Bronchial epithelial cell (primary cell): ENCODE measurements at places on chromosomes 2 and 18. TPM values are rescaled to one million over a fixed set of nuclear protein-coding genes. Genes with fewer than 3 reads are reported as not detected.

Gene FKBP1B
- 16.5 and 30.0 TPM in 2 replicates for total RNA-seq

Gene COL5A2
- 7.4 and 9.3 TPM in 2 replicates for total RNA-seq

DNA sequence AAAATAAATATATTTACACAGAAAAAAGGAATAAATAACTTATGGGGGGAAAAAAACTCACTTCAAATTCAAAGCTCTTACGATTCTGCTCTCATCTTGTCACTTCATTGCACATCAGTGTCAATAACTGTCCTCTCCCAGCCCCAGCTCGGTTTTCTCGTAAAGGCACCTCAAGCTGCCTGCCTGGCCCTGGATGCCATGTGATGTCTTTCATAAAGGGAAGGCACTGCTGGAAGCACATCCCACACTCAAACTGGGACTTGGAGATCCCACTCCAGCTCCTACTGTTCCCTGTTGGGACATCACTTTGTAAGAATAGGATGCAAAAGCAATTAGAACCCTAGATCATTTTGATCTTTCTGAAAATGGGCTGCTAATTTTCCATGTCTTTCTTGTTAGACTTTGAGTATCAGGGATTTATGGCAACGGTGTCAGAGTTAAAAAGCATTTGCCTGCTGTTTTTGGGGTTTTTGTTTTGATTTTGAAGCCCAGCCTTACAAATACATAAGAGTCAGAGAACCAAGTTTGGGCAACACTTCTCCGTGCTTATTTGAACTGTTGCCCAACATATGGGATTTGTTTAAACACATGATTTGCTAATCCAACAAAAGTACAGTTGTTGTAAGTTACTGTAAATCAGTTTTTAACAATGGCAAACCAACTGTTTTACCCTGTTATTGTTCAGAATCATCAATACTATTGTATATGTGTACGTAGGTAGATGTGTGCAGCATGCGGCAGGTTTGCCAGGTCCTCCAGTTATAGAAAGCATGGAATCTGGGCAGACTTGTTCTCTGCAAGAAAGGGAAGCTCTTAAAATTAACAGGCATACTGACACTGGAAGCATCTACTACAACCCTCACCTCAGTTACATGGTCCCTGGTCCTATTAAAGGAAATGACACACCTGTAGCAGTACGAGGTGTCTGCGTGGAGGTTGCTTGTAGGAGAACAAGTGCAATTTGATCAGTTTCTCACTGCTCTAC, 20.6 kb downstream of the SERTAD2 start:
- peak; percentile 16 for DNase-seq

GRCh38 chr2:95298486-95299111, 1.5 kb downstream of the KCNIP3 start:
- no peak for DNase-seq

DNA sequence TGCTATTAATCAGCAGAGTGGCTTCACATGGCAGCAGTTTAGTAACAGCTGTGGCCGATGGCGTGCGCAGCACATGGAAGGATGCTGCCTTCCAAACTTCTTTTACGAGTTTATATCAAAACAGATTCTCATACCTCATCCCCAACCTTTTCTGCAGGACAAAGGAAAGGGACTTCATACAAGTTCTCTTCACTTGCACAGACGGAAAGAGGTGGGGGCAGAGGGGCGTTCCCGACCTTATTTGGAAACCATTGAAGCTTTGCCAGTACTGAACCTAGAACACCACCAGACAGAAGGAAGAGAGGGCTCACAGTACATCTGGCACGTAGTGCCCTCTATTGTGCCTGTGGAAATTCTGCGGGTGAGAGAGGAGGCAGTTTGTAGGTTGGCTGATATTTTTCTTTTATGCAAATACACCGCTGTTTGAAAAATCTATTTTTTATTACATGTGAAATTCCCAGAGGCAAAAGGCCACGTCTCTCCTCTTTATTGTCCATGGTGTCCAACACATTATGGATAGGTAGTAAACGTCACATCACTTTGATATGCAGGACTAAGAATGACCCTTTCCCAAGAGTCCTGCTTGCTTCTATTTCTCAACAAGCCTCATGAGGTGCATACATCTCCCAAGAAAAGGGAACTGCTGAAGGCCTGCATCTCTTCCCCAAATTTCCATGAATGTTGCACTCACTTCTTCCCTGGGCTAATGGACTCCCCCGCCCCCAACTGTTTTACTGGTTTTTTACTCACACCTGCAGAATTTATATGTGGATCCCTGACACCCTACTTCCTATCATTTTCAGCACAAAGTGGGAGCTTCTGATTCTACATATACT, 31.3 kb downstream of the COLEC12 start:
- no peak for DNase-seq
